Stimulated activated CD8-positive, alpha-beta memory T cell treated with anti-CD3 and anti-CD28 coated beads, Interleukin-7, amount 100 ng/mL, for 24 hours (primary cell): ENCODE measurements at places on chromosomes 5 and 9.

- DNase-seq: no peak
Measured at GRCh38 chr9:135945969-135946368, 15.2 kb downstream of the UBAC1 start.

- no peak for DNase-seq
Measured at GRCh38 chr5:174550026-174550425, 174.4 kb upstream of the MSX2 start.

DNA sequence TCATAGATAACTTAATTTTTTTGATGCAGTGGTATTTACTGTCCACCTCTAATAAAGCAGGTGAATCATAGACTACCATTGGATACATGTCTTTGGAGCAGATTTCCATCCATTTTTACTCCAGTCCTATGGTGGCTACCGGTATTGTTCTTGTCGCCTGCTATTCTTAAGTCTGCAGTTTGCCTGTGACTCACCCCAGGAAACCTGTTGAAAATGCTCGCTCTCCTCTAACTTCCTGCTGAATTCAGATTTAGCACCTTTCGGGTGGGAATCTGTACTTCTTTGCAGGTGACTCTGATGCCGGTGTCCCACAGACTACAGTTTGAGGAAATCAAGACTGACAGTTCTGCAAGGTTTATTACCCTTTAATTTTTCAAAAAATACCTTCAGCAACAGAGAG lies 58.8 kb upstream of the DHFR start:
- DNase-seq: no peak

- no peak for DNase-seq
Measured at GRCh38 chr9:133637451-133638055, 1.4 kb downstream of the DBH start.

DNA sequence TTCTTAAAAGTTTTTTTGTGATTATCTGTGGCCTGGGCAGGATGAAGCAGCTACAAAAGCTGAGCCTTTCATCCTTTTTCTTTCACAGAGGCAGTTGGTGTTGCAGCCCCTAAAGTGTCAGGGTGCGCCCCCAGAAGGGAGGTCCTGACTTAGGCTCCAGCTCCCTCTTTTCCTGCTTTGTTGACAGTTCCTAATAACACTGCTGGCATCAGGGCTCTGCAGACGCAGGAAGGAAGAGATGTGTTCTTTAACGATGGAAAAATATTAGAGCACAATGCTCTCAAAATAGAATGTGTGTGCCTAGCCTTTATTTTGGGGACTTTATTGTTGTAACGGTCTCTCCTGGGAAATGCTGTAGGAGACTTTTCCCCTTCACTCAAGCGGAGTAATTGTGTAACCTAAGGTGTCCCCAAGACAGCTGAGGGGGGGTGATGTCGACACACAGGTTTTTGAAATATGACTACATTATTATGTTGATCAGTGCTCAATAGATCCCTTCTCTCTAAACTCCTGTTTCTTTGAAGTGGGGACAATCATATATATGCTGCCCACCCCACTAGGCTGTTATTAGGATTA lies 135.6 kb downstream of the SEMA6A start:
- no peak for DNase-seq

GRCh38 chr5:170522211-170523141 lies 18.7 kb downstream of the KCNIP1 start:
- no peak for DNase-seq

- DNase-seq: no peak
Measured at GRCh38 chr9:137462986-137463930, 4.1 kb upstream of the NSMF start.

GRCh38 chr5:168424594-168425323 lies 61.5 kb upstream of the RARS1 start:
- no peak for DNase-seq

DNA sequence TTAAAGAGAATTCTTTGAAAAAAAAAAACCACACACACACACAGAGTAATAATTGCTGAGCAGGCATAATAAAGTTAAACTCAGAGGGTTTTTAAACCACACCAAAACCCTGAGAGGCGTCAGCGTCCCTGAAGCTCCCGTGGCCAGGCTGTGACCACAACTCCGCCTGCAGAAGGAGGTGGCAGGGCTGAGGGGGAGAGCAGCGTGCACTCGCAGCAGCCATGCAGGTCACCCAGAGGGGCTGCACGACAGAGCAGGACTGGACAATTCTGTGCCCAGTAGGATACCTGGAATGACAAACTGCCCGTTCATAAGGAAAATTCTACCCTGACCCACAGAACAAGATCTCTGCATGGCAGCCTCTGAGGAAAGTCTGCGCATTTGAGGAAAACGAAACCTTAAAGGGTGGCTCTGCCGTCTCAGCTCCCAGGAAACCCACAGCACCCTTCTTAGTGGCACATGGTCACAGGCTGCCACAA lies 44.0 kb downstream of the ROR2 start:
- no peak for DNase-seq

DNA sequence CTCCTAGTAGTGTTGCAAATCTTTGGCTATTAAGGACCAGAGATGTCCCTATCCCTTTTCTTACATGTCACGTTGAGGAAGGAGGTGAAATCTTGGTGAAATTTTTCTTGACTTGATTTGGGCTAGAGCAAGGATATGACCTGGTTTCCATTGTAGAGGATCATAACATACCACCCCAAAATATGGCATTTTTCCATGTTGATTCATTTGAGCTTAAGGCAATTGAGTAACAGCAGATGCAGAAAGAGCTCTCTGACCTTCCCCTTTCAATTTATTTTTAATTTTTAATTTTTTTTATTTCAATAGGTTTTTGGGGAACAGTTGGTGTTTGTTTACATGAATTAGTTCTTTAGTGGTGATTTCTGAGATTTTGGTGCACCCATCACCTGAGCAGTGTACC lies 61.2 kb upstream of the MAP1B start:
- DNase-seq: no peak

DNA sequence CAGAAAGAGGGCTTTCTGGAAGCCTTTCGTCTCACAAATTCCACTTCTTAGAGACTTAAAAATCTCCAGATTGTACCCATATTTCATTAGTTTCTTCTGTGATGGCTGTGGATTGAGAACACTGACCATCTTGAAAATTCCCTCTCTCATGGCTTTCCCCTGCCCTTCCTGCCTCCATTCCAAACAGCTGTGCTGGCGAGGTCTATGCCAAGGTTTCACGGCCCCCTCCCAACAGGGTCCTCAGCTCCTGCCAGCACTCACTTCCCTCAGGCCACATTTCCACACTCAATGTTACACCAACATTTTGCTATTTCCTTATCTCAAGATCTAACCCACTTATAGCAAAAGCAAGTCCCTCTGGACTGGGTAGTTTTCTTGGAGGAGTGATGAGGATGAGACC lies 40.3 kb upstream of the EQTN start:
- no peak for DNase-seq

- DNase-seq: no peak
Measured at GRCh38 chr5:139867109-139867508, 71.5 kb downstream of the PSD2 start.

DNA sequence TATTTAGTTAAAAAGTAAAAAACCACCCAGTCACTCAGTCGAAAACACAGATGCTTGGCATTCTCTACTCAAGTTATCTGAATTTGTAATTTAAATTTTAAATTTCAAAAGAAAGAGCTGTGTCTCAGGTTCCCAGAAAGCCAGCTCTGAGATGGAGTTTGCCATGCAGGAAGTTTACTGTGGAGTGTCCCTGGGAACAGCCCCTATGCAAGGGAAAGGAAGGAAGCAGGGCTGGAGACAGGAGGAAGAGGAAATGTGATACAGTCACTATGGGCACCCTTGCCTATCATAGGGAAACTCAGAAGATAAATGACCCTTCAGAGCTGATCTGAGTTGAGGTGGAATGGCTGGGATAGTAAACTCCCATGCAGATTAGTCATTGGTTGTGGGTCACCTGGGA lies 408.8 kb upstream of the ACTBL2 start:
- no peak for DNase-seq

- no peak for DNase-seq
Measured at GRCh38 chr5:179139111-179139935, 79.2 kb downstream of the ZNF354C start.

GRCh38 chr9:1759009-1759408 lies 256.1 kb upstream of the SMARCA2 start:
- DNase-seq: no peak

- DNase-seq: no peak
Measured at GRCh38 chr9:116286297-116286696, 132.7 kb downstream of the PAPPA start.

GRCh38 chr5:65299861-65300260 lies 181.9 kb downstream of the ADAMTS6 start:
- no peak for DNase-seq

DNA sequence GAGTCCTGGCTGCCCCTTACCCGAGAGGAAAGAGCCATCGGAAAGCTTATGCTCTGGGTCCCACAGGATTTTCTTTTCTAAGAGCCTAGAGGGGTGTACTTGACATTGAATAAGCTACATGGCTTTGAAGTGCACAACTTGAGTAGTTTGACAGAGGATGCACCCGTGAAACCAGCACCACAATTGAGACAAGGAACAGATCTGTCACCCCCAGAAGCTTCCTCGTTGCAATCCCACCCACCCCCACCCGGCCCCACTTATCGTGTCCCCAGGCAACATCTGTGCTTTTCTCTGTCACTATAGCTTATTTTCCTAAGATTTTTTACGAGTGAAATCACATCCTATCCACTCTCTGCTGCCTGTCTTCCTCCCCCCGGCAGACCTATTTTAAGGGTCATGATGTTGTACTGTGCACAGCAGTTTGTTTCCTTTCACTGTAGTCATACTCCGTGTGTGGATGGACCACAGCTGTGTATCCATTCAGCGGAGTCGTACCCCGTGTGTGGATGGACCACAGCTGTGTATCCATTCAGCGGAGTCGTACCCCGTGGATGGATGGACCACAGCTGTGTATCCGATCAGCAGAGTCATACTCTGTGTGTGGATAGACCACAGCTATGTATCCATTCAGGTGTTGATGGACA lies 8.8 kb upstream of the FCN2 start:
- DNase-seq: no peak

GRCh38 chr9:135948968-135949367 lies 12.2 kb downstream of the UBAC1 start:
- DNase-seq: no peak

GRCh38 chr5:101517795-101518194 lies 614.7 kb upstream of the ST8SIA4 start:
- no peak for DNase-seq

DNA sequence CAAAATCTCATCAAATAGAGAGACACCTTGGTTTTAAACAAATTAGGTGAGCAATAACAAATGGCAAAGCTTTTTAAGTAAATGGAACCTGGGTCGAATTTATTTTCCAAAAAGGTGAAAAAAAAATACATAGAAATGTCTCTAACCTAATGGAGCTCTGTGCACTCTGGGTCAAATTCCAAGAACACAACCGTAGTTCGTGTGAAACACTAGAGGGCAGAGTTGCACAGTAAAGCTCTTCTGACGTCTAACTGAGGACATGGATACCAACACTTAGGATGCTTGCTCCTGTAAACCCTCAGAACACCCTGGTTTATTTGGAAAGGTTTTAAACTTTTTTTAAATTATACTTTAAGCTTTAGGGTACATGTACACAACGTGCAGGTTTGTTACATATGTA lies 18.9 kb downstream of the MARCHF11 start:
- DNase-seq: no peak

GRCh38 chr5:80502800-80503199 lies 14.9 kb downstream of the FAM151B start:
- DNase-seq: no peak

DNA sequence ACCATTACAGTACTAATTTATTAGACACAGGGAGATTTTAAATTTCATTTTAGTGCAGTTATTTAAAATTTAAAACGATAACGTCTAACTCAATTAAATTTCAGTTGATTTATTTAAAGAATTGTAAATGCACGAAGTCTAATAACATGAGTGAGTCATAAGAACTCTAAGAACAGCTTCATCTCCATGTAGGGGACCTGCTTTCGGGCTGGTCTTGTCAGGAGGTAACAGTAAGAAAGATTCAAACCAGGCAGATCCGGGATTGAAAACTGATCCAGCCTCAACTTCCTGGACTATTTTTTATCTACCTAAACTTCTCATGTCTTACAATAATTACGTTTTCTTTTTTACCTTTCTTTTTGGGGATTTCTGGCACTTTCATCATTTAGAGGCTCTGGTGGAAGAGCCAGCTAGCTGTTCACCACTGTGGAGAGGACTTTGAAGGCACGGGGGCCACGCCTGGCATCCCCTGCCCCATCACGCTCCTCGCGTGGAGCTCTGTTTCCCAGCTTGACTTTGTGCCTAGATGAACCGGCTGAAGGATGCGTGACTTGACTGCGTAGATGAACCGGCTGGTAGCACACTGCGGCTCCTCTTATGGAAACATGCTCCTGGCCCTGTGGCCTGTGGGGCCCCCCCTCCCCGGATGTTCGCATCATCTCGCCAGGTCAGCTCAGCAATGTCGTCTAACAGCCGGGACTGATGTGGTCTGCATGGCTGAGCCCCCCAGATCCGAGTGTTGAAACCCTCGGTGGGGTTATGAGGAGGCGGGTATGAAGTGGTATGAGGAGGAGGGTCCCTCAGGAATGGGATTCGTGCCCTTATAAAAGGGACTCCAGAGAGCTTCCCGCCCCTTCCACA lies 26.0 kb downstream of the NDUFS6 start:
- no peak for DNase-seq

GRCh38 chr9:88084357-88085183 lies 53.7 kb downstream of the SPATA31C2 start:
- DNase-seq: no peak

DNA sequence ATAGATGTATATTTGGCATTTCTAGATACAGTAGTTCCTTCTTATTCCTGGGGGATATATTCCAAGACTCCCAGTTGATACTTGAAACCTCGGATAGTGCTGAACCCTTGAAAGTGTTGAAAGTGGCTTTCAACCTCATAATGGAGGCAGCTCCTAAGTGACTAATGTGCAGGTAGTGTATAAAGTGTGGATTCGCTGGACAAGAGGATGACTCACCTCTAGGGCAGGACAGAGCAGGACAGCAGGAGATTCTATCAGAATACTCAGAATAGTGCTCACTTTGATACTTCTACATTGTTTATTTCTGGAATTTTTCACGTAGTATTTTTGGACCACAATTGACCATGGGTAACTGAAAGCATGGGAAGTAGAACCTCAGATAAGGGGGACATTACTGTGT lies 1138.9 kb upstream of the WWC1 start:
- DNase-seq: no peak

DNA sequence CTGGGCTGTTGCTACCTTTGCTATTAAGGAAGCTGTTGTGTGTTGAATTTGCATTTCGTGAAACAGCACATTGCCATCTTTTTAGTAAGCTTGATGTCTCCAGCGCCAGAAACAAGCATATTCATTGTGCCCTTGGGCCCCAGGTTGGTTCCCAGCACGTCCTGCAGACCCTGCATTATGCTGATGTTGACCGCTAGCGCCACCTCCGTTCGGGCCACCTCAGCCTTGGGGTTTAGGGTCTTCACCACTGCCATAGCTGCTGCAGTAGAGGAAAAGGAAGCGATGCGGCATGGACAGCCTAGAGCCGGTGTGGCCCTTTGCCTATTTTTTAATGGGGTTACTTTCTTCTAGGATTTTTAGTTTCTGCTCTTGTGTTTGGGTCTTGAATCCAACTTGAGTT lies 23.8 kb upstream of the OTULIN start:
- DNase-seq: no peak

GRCh38 chr5:115588640-115589039 lies 13.6 kb downstream of the TICAM2 start:
- no peak for DNase-seq
